ELF-1 (cell line): ENCODE measurements at places on chromosomes 7 and 10.

DNA sequence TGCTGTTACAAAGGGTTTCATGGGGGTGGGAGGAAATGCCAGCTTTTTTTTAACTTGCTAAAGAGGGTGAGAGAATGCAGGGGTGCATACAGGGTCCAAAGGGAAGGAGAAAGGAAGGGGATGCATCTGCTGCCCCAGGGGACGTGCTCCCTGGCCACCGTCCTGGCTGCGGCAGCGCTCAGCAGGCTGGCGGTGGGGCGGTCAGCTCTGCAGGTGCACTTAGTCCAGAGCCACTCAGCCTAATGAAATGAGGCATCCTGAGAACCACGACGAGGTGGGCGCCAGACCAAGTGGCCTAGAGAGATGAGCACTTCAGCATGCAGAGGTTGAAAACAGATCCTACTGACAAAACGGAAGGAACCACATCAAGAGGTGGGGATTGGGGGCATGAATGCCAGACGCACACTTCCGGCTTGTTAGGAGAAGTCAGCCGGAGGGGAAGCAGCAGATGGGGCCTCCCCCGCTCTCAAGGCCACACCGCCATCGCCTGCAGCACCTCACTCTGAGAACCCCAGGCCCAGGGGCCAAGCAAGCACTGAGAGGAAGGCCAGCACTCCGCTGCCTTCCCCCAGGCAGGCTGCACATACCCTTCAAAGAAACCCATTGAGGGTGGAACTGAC lies 94.5 kb downstream of the MAD1L1 start:
- no peak for DNase-seq

GRCh38 chr7:151838072-151838471 lies 38.8 kb downstream of the PRKAG2 start:
- no peak for DNase-seq

DNA sequence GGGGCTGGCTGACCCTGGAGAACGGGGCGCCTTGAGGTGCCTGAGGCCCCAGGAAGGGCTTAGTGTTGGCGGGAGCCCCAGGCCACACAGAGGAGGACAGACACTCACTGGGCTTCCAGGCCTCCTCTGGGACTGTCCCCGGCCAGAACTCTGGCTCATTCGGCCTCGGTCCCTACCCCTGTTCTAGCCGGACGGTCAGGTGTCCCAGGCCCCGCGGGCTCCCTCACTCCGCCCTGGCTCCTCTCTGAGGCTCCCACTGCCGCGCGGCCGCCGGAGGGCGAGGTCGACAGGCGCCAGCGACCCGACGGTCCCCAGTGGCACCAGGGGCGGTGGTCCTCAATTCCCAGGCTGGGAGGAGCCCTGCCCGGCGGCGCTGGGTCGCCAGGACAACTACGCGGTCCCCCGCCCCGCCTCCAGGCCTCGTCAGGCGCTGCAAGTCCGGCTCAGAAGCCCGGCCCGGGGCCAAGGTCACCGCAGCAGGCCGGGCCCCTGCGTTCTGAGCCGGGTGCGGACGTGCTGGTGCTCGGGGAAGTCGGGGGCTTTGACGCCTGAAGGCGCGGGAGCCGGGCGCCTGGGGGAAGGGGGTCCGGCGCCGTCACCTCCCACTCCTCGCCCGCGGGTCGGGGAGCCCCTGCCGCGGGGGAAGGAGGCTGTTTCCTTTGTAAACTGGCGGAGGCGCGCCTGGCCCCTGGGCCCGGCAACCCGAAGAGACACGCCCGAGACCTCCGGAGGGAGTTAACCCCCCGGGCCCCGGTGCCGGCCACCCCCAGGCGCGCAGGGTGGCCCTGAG lies 1.1 kb upstream of the PWWP2B start:
- DNase-seq: peak; percentile 73

- no peak for DNase-seq
Measured at GRCh38 chr10:70828923-70829322, 13.2 kb downstream of the SGPL1 start.

DNA sequence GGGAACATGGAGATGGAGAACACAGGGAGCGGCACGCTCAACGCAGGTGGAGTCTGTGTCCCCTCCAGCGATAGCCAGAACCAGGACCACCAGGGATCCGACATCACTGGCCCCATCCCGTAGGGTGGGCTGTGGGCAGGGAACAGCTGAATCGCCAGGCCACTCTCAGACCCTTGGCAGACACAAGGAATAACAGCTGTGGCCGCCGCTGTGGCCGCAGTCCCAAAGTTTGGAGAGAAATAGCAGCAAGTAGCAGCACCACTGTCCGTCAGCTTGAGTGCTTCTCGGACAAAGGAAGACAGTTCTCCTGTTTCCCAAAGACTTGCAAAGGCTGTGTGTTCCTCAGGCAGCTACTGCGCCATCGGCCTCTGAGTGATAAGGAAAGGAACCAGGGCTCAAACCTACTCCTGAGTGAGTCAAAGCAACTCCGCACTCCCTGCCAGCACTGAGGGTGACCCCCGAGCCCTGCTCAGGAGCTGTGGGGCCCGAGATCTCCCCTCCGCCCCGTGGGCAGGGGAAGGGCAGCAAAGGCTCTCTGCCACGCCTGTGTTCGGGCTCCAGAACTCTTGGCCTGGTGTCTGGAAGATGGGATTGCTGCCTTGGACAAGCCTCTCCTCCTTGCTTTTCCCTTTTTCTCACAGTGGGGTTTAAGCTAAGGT lies 82.3 kb upstream of the FAM20C start:
- no peak for DNase-seq

DNA sequence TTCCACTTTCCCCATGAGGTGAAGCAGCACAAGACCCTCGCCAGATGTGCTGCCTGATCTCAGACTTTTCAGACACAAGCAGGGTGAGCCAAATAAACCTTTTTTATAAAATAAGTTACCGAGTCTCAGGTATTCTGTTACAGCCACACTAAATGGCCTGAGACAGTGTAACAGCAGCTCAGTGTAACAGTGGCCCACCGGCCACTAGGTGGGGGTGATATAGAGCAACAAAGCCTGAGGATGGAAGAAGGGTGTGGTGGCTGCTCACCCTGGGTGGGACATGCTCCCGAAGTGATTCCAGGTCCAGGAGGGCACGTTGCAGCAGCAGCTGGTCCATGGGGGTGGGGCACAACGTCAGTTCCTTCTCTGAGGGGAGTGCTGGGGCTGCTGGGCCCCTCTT lies 44.6 kb downstream of the BMS1 start:
- DNase-seq: peak; percentile 56

- no peak for DNase-seq
Measured at GRCh38 chr10:67140641-67141040, 214.8 kb downstream of the LRRTM3 start.

DNA sequence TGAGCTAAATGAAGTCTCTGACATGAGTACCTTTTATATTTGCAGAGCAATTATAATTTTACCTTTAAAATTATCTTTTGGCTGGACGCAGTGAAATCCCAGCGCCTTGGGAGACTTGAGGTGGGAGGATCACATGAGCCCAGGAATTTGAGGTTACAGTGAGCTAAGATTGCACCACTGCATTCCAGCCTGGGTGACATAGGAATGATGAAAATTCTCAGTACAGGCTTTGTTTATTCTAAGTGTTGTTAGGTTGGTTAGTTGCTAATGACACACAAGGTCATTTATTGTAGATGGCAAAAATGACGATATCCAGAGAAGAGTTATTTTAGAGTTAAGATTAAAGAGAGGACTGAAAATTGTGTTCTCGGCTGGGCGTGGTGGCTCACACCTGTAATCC lies 87.6 kb downstream of the XRCC2 start:
- DNase-seq: no peak

DNA sequence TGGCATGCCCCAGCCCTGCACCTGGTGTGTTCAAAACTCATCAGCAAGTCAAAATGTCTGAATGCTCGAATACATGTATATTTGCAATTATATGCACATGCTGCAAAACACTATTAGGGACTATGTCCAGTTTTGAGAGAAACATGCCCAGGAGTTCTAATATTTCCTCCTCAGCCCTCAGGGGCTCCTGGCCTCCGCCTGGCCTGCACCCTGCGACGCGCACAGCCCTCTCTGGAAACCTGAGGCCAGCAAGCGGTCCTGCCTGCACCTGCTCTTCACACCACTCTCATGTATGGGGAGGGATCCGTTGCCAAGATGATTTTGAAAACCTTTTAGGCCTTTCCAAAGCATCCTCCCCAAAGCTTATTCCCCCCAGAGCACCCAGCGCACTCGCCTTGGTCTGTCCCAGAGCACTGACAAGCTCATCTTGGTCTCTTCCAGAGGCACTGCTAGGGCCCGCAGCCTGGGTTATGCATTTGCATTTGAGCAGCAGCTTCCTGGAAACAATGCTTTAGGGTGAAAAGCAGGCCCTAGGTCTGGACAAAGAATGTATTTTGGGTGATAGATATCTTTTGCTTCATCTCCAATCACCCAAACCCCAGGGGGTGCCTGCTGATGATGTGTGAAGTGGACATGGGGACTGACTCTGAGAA lies 22.6 kb upstream of the CNPY1 start:
- DNase-seq: no peak

DNA sequence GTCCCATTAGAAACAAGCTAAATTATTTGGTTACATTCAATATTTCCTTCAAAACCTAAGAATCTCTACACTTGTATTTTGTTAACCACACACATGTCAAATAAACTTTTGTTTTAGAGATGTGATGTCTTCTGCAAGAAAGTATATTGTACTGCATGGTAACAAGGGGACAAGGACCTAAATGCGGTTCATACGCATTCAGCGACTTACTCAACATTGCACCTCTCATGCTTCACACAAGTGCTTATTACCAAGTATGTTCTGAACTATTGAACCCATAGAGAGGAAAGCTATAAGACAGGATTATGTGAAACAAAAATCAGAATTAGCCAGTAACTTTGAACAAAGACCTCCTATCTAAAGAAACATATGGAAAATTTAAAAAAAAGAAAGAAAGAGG lies 68.3 kb downstream of the CREB5 start:
- no peak for DNase-seq

DNA sequence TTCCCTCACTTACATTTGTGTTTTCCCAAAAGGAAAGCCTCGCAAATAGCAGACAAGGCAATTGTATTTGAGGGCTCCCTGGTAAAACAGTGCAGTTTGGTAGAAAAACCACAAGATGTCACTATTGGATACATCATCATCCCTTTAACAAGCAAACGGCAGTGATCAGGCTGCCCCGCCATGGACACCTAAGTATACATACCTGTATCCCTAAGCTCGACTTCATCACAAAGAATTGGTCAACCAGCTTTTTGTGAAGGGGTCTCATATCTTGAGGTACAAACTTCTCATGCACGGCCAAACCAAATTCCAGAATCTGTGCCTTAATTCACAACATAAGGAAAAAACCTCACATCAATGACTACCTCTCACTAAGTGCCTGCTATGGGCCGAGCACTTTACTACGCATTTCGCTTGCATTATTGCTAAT lies 179.5 kb upstream of the IMMP2L start:
- peak; percentile 73 for DNase-seq

GRCh38 chr7:86485827-86486226 lies 157.9 kb upstream of the GRM3 start:
- DNase-seq: peak; percentile 25

- DNase-seq: no peak
Measured at GRCh38 chr7:131012477-131013031, 278.5 kb upstream of the KLF14 start.

GRCh38 chr10:75765789-75766096 lies 334.3 kb downstream of the LRMDA start:
- no peak for DNase-seq

DNA sequence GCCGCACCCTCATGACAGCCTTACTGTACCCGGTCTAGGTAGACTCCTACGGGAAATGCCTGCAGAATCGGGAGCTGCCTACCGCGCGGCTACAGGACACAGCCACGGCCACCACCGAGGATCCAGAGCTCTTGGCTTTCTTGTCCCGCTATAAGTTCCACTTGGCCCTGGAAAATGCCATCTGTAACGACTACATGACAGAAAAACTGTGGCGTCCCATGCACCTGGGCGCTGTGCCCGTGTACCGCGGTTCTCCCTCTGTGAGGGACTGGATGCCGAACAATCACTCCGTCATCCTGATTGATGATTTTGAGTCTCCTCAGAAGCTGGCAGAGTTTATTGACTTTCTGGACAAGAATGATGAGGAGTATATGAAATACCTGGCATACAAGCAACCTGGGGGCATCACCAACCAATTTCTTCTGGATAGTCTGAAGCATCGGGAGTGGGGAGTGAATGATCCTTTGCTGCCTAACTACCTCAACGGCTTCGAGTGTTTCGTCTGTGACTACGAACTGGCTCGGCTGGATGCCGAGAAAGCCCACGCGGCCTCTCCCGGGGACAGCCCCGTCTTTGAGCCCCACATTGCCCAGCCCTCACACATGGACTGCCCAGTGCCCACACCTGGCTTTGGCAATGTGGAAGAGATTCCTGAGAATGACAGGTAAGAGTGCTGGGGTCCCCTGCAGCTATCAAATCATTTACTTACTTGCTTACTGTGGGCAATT lies 8.5 kb upstream of the CHCHD1 start:
- peak; percentile 12 for DNase-seq

DNA sequence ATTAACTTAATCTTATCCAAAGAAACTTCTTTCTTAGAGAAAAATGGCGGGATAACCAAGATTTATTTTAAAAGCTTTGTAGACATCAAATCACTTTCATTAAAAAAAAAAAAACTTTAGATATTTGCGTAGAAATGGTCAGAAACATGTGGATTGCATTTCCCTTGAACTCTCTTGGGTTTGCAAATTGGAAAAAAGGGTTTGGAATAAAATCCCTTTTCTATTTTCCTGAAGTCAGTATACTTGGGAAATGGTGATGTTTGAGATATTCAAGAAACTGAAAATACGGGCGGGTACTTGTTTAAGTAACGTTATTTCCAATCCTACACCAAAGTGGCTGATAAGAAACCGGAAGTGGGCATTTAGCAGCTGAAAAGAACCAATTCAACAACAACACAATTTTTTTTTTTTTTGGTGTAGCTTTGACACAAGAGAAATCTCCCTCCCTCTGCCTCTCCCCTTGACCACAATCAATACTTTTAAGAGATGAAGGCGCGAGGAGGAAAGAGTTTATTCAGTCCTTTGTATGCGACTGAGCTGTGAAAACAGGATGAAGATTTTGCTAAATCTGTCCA lies 13.7 kb upstream of the GFRA1 start:
- no peak for DNase-seq

- DNase-seq: no peak
Measured at GRCh38 chr10:12350925-12351324, 1.6 kb downstream of the CAMK1D start.
